ENCODE measurements at places on chromosomes 16 and 17.
A peak's percentile ranks its signal among the peaks of the same experiment; 100 is the strongest.

DNA sequence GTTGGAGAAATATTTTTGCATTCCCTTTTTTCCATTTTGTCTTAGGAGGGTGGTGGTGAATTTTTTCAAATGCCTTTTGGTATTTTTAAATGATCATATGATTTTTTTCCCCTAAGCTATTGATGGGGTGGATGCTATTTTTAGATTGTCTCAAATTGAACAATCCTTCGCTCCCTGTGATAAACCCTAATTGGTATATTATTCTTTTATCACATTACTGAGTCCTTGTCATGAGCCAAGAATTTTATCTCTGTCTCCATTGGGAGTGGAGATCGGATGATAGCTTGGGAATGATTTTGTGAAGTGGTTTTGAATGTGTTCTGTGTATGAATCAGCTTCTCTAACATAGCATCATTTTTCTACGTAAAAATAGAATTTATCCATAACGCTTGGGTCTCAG is 15.4 kb downstream of the NECAB2 start:
- DNase-seq: no peak

DNA sequence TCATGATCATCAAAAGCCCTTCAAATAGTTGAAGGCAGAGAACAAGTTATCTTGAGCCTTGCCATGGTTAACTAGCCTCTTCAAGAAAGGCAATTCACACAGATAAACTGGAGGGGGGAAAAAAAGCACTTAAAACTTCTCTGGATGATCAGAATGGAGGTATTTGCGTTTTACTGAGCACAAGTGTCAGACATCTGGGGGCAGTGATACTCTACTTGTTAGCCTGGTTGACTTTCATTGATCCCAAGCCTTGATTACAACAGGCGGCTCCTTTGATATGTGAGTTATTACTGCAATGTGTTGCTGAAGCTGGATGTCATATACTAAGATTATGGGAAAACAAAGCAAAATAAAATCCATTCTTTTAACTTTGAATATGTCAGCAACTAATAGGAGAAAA is 155.0 kb upstream of the HS3ST3A1 start:
- DNase-seq: no peak

- no peak for DNase-seq
Observed at GRCh38 chr16:49578018-49578417, 204.4 kb downstream of the C16orf78 start.

DNA sequence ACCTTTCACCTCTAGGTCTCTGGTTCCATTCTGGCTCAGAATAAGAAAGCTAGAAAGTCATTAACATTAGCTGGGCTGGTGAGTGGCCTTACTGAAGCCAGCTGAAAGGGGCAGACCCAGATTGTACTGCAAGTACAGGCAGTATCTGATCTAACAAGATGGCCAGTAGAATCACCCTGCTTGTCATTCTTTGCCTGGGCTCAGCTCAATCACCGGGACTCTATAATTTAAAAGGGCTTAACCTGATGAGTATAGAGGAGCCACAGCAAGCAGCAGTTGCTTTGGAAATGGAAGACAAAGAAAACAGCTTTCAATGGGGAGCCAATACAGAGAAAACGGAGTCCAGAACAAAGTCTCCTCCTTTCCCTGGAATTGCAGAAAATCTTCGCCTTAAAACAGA is 13.6 kb downstream of the CDH8 start:
- no peak for DNase-seq

GRCh38 chr17:74343526-74344284 is 17.7 kb downstream of the KIF19 start:
- no peak for DNase-seq

DNA sequence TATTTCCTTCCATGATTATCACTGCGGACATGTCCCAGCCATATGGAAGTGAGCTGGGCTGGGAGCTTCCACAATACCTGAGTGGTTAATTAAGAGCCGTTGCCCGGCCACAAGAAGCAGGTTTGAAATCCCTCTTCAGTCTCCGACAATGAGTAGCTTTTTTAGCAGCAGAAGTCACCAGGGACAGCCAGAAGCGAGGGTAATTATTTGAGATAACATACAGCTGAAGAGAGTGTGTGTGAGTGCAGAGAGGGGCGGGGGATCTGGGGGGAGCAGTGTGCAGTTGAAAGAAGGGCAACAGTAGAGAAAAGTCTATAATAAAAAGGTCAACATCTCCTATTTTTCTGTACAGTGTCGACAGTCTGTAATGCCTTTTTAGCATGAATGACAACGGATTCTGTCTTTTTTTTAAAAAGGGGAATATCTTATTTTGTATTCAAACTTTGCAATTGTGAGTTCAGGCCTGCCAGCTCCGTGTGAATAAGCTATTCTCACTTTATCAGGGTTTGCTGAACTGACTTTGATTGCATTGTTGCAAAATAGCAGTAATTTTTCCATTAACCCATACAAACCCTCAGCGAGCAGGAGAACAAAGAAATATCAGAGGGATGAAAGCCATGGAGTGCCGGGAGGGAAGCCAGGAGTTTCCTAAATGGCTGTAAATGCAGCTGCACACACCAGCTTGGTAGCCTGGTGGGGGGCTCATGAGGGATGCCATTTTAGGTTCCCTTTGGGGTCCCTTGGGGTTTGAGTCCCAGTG is 220.3 kb upstream of the IRX3 start:
- no peak for DNase-seq

DNA sequence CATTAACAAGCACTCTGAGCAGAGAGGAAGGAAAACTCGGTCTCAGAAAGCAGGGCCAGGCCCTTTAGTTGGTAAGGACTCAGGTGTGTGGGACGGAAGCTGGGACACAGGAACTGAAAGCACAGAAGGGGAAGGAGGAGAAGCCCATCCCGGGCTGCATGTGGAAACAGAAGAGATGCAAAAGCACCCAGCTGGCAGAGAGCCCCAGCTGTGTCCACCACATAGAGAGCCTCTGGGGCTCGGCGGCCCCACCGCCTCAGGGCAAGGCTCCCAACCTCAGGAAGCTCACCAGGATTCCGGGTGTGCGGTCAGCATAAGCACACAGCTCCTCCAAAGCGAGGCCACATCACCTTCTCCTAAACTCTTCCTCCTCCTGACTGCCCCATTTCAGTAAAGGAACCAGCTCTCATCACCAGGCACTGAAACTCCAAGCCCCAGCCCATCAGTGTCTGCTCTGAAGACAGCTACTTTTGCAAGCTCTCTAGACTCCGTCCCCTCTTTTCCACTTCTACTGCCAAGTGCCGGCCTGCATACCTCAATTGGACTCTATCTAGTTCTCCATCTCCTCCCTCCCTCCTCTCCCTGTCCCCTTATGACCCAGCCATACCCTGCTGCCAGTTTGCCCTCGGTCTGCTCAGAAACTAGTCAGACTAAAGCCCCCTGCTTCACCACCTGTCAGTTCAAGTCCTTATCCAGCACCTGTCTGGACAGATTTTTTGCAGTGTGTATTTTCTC is 6.0 kb downstream of the ST3GAL2 start:
- no peak for DNase-seq

DNA sequence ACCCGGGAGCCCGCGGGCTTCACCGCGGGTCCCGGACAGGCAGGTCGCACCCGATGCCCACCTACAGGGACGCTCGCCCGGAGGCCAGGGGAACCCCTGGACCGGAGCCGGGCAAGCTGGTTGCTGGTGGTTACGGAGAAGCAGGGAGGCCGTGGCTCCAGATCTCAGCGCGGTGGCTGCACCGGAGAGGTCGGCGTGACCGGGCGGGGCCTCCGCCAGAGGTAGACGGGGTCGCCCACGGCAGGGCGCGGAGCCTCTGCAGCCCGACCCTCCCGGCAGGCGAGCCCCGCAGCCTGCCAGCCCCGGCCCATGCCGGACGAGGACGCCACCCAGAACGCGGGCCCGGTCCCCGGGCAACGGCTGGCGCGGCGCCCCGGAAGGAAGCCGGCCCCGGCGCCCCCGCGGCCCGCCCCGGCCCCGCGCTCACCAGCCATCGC is 341 bp downstream of the PCYT2 start:
- peak; percentile 33 for DNase-seq

DNA sequence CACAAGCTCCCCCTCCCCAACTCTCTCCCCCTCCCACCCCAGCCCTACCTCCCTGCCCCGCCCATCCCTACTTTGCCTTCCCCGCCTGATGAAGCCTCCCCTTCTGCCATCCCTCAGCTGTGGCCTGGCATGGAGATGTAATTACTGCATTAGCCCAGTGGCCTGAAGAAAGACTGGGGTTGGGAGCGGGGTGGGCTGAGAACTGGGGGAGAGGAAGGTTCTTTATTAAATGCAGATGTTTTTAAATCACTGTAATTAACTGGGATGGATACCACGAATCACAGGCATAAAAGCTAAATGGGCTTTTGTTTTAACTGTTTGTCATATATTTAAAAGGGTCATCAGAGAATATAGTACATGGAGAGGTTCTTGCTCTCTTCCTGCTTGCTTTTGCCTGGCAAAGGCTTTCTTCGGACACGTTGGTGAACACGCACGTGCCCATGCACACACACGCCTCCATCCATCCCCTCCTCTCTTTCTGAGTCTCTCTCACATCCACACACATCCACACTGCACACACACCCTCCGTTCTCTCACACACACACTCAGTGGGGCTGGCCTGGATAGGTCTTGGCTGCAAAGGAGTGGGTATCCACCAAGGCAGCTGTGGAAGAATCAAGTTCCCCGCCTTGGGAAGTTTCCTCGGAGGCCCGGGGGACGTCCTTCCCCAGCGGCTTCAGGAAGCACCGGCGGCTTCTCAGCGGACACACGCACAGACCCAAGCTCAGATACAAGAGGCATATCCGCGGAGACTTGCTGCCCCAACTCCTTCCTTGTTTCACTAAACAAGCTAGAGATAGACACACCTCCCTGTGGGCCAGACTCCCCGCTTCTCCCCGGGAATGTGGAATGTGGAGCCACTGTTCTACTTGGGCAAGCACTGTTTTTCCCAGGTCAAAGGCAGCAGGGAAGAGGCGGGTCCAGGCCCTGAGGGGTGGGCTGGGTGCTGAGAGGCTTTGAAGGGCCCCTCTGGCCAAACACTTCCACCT is 27.4 kb upstream of the TNRC6C start:
- DNase-seq: no peak

DNA sequence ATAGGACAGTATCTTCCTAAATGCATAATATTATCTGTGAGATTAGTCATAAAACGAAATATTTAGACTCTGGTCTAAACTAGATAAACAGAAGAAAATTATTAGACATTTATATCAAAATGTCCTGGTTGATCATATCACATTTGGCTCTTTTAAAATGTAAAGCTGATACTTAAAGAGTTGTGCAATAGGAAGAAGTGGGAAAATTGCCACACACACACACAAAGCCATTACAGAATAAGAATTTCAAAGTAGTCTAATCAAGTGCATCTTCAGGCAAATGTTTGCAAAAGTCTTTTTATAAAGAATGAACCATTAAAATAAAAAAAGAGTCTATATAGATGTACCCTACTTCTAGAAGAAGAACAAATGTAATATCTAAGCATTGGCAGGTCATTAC is 301.7 kb downstream of the KIF2B start:
- no peak for DNase-seq

- DNase-seq: peak; percentile 76
Observed at GRCh38 chr16:75108792-75109731, 7.5 kb downstream of the LDHD start.

DNA sequence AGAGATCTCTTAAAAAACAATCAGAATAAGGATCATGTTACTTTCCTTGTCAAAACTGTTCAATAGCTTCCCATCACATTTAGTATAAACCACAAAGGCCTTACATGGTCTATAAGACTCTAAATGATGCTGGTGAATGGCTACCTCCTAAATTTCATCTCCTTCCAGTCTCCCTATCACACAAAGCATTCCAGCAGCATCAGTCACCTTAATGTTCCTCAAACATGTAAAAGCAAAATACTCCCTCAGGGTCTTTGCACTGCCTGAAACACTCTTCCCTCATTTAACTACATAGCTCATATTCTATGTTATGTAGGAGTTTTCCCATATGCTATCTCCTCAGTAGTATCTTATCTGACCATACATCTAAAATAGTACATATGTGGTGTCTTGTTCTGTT is 53.5 kb upstream of the INTS2 start:
- DNase-seq: no peak

GRCh38 chr17:29483503-29483902 is 83.3 kb downstream of the ABHD15 start:
- no peak for DNase-seq

DNA sequence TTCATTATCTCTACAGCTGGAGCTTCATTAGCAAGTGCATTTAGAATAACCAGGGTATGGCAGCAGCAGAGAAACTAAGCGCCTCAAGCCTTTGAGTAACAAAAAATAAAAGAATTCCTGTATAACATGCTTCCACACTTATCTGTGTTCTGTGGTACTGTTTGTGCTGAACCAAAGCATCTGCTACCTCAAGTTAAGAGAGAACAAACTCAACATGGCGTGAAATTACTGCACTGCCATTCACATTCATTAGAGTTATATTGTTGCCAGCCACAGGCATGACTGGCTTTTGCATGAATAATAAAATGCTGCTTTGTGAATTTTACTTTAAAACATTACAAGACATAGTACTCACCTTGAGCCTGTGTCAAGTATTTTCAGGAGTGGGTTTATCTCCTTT is 76.6 kb downstream of the NLK start:
- DNase-seq: no peak

GRCh38 chr16:53755026-53755910 is 51.3 kb downstream of the FTO start:
- DNase-seq: no peak

DNA sequence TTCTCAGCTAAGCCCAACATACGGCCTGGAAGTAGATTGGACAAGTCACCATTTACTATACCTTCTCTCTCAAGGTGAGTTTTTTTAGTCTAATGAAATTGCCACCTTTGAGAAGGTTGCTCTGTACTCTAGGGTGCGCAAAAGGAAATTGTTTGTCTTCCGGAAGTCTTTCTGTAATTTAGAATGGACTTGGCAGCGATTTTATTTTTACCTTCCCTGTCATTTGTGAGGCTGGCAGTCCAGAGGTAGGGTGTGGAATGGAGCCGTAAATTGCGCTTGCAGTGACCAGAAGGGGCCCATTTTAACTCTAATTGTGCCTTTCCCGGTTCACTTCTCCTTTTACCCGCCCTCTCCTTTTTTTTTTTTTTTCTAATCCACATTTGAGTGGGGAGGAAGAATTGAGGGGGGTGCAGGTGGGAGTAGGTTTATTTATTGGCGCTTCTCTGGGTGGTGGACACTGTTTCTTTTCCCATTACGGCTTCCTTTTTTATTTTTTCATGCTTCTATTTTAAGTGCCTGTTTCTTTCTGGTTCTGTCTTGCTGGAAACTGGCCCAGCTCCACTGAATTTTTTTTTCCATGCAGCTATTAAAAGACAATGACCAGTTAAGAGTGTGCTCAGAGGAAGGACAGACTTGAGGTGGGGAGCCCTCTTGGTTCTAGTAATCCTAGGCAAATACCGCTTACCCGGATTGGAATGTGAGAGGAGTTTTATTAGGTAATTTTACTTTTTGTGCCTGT is 89.7 kb upstream of the CLEC18A start:
- no peak for DNase-seq

- DNase-seq: no peak
Observed at GRCh38 chr17:80637048-80637781, 92.6 kb downstream of the RPTOR start.

DNA sequence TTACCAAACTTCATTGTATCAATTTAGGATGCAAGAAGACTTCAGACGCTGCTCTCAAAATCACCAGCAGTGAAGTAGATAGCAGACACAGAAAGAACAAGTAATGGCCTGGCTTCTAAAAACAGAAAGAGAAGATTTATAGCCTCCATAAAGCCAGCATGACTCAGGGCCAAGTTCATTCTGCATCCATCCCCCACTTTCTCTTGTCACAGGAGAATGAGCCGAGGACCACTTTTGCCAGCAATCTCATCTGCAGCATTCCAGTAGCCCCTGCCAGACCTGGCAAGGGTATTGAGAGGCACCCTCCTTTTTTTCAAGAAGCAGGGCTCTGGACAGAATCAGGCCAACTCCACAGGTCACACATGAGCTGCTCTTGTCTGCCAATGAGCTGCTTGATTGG is 355.4 kb upstream of the SOX9 start:
- DNase-seq: no peak

All from activated CD4-positive, alpha-beta T cell treated with anti-CD3 and anti-CD28 coated beads for 4 hours (primary cell).